ENCODE measurements at places on chromosomes 3 and 15. TPM values are rescaled to one million over a fixed set of nuclear protein-coding genes. Genes with fewer than 3 reads are reported as not detected.
A peak's percentile ranks its signal among the peaks of the same experiment; 100 is the strongest.

Gene WDR72
- total RNA-seq: 0.13 TPM

Gene KIF9
- total RNA-seq: 2.1 TPM

DNA sequence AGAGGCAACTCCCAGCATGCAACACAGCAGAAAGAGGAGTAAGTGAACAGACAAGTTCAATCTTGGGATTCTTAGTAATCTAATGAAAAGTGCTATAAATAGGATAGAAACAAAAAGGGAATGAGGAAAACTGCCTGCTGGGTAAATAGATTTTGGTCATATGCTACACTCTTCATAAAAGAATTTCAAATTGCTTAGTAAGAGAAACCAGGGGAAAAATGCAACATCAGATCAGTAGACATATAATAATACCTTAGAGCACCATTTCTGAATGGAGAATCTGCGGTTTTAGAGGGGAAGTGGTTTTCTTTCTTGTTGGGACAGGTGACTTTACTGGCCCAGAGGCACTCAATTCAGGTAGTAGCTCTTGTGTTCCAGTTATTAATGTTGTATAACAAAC, 13.4 kb upstream of the TBC1D5 start:
- DNase-seq: peak; percentile 73

DNA sequence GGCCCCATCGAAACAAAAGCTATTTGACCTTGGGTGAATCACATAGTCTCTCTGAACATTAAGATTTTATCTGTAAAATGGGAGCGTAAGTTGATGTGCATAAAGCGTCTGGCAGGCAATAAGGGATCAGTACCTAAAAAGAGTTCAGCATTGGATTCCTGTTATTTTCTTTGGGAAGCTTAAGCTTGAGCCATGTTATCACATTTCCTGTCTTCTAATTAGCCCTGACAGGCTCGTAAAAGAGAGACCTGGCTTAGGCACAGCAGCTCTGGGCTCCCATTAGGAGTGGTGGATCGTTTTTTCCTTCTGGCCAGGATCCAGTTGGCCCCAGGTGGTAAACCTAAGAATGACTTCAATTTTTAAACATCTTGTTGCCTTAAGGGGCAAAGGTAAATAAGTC, 26.0 kb upstream of the CA12 start:
- no peak for DNase-seq

DNA sequence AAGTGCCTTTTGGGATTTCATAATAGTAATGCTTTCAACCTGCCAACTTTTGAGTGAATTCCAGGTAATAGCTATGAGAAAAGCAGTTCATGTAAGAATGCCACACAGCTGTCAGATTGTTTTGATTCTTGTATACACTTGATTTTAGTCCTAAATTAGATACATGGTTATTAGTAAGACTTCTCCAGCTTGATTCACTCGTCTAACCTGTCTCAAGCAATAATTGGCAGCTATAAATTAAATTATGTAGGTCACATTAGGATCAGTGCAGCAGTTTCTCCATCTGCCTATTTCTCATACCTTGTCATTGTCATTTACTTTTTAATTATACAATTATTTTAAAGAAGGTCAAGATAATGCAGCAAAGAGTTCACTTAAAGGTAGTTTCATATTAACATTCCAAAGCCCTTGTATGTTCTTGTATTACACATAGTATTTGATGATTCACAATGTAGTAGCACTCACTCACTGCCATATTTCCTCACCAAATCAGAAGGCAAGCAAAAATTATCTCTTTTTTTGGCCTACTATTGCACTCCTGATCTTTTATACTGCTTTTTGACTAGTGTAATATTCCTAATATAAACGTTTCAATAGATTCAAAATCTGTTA, 10.9 kb upstream of the CRYBG3 start:
- DNase-seq: peak; percentile 83

DNA sequence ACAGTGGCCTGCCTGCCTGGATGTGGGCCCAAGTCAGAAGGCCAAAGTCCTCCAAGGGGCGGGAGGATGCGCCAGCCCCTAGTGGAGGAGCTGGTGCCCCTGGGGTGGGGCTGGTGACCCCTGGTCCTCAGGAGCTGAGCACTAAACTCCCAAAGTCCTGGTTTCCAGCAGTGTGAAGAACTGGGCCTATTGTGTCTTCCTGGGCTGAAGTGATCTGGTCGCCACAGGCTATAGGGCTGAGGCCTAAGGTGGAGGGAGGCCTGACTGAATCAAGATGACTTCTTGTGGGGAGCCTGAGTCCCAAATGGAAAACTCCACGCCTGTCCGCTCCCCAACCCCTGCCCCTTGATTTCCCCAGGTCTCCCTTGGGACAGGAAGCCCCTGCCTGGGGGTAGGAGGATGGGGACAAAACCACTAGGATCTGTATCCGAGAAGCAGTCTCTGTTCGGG, 753 bp upstream of the FES start:
- DNase-seq: no peak

Measured in bronchial epithelial cell (primary cell).